ENCODE measurements at places on chromosomes 11 and 22. TPM values are rescaled to one million over a fixed set of nuclear protein-coding genes. Genes with fewer than 3 reads are reported as not detected.

Gene NOL12
- 2.8 TPM for polyA plus RNA-seq

Gene BACE1
- 10.9 TPM for polyA plus RNA-seq

Gene LRRC32
- not detected for polyA plus RNA-seq

Gene PIH1D2
- 7.2 TPM for polyA plus RNA-seq

Gene CNGA4
- not detected for polyA plus RNA-seq

Gene TMEM191C
- 4.4 TPM for polyA plus RNA-seq

Gene PTS
- 330 TPM for polyA plus RNA-seq

Gene CTSW
- polyA plus RNA-seq: not detected

Gene CHCHD10
- polyA plus RNA-seq: 429 TPM

Gene MAJIN
- 3.6 TPM for polyA plus RNA-seq

Gene FBXO3
- polyA plus RNA-seq: 66.3 TPM

Gene PRAME
- not detected for polyA plus RNA-seq

Gene UBQLNL
- not detected for polyA plus RNA-seq

Gene YAP1
- polyA plus RNA-seq: 3.6 TPM

Gene OR52H1
- not detected for polyA plus RNA-seq

Gene GSTT4
- polyA plus RNA-seq: not detected

Gene SLC29A2
- polyA plus RNA-seq: 0.69 TPM

Gene GTSE1
- polyA plus RNA-seq: not detected

Gene MMP13
- not detected for polyA plus RNA-seq

Gene OR6A2
- not detected for polyA plus RNA-seq

Gene EI24
- polyA plus RNA-seq: 25.6 TPM

Gene OR51B5
- polyA plus RNA-seq: 0.54 TPM
